ENCODE measurements at places on chromosomes 5 and 9.

DNA sequence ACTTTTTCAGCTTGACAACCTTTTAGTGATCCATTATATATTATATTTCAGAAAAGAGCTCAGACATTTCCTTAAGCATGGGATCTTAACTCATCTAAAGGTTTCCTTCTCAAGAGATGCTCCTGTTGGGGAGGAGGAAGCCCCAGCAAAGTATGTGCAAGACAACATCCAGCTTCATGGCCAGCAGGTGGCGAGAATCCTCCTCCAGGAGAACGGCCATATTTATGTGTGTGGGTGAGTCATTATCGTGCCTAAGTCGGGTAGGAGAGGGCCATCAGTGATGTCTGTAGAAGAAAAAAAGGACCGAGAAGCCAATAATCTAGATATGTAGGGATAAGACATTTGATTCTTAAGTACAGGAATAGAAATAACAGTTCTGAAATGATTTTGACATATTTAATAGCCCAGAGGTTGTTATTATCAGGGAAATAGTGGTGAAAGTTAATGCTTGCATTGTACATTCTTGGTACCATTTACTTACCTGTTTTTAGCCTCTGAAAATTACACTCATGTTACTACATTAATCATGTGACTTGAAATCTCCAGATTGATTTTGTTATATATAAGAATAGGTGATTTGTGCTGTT lies 28.2 kb downstream of the MTRR start:
- DNase-seq = no peak

DNA sequence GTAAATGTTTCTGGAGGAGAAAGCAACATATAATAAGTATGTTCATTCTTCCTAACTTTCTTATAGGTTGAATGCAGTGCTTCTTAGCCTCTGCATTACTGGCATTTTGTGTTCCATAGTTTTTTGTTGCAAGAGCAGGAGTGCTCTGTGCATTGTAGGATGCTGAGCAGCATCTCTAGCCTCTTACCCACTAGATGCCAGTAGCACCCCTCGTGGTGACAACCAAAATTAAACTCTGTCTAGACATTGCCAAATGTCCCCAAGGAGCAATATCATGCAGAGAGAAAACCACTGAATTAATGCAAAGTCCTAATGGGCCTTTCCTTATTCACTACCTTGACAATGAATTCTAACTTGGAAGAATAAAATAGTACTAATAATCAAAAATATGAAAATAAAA lies 147.0 kb downstream of the GLIS3 start:
- no peak for DNase-seq

- DNase-seq = no peak
These were observed 472.3 kb downstream of the PLK2 start for GRCh38 chr5:57987552-57987951.

DNA sequence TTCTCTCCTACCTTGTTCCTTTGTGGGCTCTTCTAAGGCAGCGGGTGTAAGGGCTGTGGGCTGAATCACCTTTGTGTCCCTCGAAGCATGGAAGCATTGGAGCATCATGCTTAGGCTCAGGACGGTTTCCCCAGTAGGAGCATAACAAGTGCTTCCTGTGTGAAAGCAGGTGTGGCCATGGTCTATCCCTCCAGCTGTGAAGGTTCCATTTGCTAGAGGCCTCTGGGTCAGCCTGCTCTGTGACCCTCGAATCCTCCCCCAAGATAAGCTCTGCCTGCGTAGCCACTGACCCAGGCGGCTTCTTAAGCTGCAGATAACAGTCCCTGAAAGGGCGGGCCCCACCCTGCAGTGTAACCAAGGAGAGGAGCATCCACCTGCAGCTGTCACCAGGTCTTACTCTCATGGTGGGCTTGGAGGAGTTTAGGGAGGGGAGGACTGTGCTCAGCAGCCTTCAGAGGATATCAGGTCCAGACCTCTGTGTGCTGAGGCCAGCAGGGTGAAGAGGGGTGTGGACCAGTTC lies 8.4 kb upstream of the NDST1 start:
- DNase-seq = no peak

- DNase-seq = no peak
These were observed 27.9 kb upstream of the IFNA14 start for GRCh38 chr9:21267485-21268346.
